ENCODE measurements at places on chromosomes 6 and 20.
A peak's percentile ranks its signal among the peaks of the same experiment; 100 is the strongest.

- no peak for DNase-seq
These were observed 286.7 kb upstream of the POU3F2 start for GRCh38 chr6:98547634-98548033.

DNA sequence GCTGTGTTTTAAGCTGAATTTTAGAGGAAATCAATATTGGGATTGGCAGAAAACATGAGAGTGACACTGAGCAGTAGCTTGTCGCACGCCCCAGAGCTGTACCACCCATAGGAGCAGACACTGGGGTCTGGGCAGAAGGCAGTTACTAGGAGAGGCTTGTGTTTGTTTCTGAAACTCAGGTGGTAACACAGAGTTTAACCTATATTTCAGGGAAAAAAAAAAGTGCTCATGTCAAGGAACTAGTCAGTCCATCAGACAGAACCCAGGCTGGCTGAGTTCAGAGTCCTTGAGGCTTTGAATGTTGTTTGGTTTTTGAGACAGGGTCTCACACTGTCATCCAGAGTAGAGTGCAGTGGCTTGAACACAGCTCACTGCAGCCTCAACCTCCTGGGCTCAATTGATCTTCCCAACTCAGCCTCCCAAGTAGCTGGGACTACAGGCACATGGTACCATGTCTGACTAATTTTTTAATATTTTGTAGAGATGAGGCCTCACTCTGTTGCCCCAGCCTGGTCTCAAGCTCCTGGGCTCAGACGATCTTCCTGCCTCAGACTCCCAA lies 6.6 kb downstream of the SLC22A1 start:
- no peak for DNase-seq

DNA sequence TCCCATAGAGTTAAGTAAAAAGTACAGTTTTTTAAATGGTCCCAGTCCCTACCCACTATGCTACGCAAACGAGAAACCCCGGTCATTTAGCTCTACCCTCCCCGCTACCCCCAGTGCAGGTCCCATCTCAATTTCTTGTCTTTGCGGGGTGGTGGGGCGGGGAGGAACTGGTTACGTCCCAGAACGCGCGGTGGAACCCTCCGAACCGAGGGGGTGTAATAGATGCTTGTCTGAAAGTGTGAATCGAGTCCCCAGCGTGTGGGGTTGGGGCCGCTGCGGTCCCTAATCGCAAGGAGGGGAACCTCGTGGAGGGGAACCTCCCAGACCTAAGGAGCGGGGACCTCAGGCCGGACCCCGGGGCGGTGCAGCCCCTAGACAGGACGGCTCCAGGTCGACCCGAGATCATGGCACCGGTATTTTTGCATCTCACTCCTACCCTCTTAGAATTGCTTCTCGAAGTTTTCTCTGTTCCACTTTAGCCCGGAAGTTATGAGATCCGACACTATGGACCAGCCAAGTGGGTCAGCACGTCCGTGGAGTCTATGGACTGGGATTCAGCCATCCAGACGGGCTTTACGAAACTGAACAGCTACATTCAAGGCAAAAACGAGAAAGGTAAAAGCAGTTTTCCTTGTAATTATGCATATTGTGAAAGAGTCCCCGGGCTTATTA lies 779 bp downstream of the HEBP2 start:
- peak; percentile 42 for DNase-seq

GRCh38 chr6:51273228-51273961 lies 454.7 kb downstream of the TFAP2B start:
- no peak for DNase-seq

DNA sequence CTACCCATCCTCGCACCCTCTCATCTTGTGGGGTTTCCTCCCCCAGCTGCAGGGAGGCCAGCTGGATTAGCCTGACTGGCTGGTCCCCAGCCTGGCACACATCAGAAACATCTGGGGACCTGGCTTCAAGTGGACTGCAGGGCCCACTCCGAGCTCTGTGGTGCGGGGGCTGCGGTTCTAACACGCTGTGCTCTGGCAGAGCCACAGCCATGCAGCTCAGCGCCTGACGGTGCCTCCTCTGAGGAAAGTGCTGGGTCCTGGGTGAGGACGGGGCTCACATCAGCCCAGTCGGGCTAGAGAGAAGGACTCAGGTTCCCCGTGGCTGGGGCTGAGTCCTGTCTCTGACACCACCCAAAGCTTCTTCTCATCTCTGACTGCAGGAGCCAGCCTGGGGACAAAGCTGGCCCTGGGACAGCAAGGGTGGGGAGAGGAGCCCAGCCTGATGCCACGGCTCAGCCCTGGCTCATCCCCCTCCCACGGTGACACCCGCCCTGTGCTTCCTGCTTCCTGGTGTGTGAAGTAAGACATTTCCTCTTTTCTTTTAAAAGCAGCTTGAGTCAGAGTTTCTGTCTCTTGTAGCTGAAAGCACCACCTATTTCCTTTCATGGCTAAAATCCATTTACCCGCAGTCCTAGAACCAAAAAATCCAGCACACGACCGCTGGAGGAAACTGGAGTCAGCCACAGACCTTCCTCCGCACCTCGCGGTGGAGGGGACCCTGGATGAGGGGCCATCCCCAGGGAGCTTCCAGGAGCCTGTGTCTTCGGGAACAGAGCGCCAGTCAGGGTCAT lies 127.4 kb upstream of the AFDN start:
- DNase-seq = peak; percentile 6

- DNase-seq = no peak
These were observed 88.0 kb upstream of the ELOVL5 start for GRCh38 chr6:53436526-53437303.

DNA sequence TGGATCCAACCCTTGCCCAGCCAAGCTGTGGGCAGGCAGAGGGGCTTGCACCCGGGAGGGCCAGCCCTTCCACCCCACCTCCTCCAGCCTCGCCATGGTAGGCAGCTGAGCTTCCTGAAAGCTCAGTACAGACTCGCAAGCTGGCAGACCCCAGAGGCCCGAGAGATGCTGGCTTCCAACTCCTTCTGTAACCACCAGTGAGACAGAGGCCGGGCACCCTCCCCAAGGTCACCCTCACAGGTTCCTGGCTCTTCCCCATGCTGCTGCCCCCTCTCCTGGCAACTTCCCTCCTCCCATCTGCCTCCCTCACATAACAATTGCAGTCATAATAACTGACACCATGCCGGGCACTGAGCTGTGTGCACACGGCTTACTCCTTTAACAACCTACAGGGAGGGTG lies 26.2 kb upstream of the NOL4L start:
- no peak for DNase-seq

DNA sequence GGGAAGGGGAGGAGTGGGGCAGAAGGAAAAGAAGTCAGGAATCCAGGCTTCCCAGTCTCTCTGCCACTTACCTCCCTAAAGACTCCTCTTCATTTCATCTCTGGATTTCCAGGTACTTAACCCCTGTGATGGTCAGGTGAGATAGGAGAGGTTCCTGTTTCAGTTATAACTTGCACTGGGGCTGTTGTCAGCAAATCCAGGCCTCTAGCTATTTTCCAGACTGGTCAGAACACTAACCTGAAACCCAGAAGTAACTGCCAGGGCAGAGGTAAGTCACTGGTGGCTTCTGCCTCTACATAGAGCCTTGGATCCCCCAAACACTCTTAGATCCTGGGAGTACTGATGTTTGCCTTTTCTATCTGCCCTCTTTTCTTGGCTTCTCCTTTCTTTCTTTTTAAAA lies 233.5 kb upstream of the TAB2 start:
- DNase-seq = no peak

- DNase-seq = no peak
These were observed 656.1 kb downstream of the COL12A1 start for GRCh38 chr6:74549746-74550145.

DNA sequence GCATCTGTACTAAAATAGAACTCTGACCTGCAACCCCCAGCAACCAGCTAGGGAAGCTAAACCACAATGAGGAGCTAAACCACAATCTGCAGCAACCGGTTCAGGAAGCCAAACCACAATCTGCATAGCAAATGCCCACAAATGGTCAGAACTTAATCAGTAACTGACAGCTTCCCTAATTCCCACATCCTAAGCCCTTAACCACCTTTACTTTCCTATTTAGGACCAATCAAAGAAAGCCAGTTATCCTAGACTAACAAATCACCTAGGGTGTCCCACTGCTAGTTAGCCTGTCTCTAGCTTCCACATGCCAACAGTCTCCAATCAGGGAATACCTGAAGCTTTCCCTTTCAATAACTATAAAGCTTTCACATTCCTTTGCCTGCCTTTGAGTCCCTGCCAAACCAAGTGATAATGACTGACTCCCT lies 424.6 kb upstream of the PTCHD4 start:
- no peak for DNase-seq

GRCh38 chr20:64133951-64134407 lies 26.6 kb upstream of the NPBWR2 start:
- no peak for DNase-seq

GRCh38 chr6:21095462-21095861 lies 498.1 kb upstream of the SOX4 start:
- DNase-seq = no peak

DNA sequence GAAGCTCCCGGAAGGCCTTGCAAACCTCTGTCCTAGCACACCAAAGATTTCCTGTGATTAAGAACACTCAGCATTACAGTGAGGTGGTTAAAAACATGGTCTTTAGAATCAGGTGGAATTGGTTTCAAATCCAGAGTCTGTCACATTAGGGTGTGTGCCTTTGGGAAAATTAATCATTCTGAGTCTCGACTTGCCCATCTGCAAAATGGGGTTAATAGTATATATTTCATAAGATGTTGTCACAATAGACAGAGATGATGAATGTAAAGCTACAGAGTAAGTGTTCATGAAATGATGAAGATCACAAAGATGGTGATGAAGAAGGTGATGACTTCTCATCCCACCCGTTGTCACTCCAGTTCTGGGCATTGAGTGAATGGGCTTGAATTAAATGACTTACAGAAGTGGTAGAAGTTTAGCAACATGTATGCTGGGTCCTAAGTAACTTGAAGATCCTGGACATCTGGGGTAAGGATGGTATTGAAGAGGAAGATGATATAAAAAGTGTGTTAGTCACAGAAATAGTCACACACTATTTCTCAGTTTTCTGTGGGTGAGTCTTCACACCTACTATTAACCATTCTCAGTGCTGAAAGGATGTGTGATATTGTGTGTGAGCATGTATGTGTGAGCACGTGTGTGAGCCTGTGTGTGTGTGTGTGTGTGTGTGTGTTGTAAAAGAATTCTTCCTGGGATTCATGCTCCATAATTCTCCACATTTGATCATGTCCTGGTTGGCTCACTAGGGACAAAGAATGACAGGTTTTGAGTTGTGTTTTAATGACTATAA lies 28.0 kb upstream of the NEDD9 start:
- no peak for DNase-seq

DNA sequence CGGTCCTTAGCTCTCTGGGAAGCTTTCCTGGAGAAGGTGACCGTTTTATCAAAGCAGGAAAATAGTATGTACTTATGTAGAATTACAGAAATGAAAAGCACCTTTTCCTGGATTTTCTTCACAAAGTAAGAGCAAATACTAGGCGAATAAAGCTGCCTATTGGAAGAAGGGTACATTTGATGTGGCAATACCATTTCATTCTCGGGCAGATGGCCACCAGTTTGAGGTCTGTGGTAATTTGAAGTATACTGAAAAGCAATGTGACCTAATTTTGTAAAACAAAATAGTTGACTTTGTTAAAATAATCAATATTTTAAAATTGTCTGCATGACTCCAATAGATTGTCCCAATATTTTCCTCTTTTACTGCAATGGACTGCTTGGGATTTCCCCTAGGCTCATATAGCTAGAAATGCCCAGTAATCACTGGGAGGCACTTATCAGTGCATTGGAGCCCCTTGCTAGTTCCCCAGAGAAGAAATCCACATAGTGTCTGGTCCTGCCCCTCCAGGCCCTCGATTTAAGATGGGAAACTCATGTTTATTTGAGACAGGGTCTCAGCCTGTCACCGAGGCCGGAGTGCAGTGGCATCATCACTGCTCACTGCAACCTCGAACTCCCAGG lies 7.4 kb upstream of the UTRN start:
- no peak for DNase-seq

GRCh38 chr6:168905451-168906090 lies 348.1 kb downstream of the THBS2 start:
- no peak for DNase-seq

DNA sequence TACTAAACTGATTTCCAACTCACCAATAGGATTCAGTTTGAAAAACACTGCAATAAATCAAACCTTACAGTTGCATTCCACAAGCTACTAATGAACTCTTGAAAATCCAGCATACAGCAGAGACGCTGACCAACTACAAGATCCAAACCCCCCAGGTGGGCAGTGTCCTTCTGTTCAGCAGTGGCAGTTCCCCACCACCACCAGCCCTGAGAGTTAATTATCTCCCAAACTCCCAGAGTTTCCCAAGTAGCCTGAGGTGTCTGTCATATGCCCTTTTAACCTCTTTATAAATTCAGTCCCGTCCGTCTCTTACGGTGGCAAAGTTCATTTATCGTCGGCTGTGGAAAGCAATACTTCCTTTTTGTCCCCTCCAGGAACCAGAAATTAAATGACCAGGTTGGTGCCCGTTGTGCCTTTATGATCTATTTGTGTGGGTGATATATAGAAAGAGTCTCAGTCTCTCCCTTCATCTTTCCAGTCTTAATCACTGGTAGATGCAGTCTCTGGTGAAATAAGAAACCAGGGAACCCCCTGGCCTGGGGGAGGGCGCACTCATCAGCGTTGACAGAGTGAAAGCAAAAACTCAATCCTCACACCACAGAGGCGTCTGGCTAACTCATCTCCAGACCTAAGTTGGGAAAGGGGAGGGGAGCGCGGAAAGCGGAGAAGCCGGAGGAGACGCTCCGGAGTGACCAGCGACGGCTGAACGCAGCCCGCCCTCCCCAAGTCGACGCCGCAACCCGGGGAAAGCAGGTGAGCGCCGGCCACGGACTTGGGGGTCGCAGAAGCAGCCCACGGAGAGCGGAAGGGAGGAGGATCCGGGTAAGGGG lies 717 bp downstream of the MRPL14 start:
- peak; percentile 61 for DNase-seq

- DNase-seq = no peak
These were observed 236.1 kb downstream of the KCNQ5 start for GRCh38 chr6:72857791-72858585.

DNA sequence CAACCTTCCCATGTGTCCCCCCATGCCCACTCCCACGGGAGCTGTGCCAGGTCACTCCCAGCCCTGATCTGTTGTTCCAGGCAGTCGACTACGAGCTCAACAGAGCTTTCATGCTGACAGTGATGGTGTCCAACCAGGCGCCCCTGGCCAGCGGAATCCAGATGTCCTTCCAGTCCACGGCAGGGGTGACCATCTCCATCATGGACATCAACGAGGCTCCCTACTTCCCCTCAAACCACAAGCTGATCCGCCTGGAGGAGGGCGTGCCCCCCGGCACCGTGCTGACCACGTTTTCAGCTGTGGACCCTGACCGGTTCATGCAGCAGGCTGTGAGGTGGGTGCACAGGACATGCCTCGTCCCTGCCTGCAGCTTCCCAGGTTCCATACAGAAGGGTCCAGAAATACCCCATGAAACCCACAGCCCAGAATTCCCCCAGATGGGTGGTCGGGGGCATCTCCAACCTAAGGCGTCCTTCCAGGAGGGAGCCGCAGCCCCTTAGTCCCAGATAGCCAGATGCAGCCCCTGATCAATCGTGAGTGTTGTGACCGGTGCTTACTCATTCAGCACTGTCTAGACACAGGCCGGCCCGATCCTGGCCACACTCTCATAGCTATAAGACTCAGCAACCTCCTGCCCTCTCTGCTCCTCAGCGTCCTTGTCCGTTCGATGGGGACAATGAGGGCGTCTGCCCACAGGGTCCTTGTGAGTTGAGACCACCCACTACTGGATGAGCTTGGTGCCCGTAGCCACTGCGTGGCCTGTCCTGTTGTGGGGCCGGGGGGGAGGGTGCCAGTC lies 142.1 kb downstream of the TAF4 start:
- DNase-seq = no peak

- DNase-seq = no peak
These were observed 415.6 kb downstream of the GJA1 start for GRCh38 chr6:121851056-121851455.

GRCh38 chr6:21123507-21124436 lies 469.8 kb upstream of the SOX4 start:
- no peak for DNase-seq
